ENCODE measurements at places on chromosomes 7 and 10.

GRCh38 chr7:41943094-41943577 is 240.2 kb upstream of the INHBA start:
- peak; percentile 64 for DNase-seq

- no peak for DNase-seq
These were observed 767 bp upstream of the CYP26A1 start for GRCh38 chr10:93072713-93073538.

DNA sequence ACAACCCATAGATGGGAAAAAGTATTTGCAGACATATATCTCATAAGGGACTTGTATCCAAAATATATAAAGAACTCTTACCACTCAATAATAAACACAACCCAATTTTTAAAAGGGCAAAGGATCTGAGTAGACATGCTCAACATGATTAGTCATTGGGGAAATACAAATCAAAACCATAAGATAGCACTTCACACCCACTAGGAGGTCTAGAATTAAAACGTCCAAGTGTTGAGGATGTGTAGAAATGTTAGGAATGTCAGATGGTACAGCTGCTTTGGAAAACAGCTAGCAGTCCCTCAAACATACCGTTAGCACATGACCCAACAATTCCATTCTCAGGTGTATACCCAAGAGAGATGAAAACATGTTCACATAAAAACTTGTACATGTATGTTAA is 8.3 kb downstream of the PSTK start:
- no peak for DNase-seq

DNA sequence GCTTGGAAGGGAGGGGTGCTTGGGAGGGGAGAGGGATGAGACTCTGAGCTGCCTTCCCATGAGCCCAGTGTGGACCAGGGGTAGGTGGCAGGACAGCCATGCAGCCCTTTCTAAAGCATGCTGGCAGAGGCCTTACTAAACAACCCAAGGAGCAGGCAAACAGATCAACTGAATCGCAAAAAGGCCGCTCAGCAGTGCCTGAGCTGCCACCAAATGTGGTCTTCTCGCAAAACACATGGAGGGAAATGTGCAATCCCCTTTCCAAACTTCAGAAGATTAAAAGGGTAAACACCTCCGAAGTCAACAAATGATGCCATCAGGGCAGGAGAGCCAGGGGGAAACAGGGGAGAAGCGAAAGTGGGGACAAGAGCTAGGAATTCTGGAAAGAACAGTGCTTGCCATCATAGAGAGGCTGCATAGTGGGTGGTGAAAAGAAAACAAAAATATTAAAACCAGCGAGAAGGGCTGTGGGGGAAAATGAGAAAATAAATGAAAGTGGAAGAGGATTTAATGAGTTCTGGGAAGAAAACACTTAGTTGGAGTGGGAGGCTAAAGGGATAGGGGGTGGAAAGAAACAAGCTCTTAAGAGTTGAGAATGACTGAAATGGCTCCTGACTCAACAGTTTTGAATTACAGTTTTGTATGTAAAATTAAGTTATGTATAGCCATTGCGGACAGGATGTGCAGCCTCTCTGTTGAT is 62.2 kb upstream of the ZNF32 start:
- no peak for DNase-seq

DNA sequence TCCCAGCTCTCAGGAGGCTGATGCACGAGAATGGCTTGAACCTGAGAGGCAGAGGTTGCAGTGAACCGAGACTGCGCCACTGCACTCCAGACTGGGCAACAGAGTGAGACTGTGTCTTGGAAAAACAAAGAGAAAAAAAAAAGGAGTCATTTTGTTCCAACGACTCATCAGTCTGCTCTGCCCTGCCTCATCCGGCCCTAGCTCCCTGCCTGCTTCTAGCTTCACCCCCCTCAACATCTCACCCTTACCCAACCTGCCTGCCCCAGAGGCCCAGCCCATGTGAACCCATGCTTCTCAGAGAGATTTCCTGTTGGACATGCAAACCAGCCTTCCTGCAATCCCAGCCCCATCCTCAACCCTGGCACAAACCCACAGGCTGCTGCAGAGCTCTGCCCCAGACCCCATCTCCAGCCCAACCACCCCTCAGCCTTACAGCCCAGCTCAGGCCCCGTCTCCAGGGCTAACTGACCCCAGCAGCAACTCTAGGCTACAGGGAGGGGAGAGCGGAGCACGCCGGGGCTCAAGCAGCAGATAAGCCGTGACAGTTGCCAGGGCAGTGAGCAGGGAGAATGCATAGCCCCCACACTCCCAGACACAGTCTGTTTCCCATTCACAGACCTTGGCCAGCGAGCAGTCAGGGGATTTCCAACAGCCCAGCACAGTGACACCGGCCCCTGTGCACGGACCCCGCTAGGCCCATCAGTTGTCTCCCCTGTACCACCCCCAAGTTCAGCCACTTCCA is 86.0 kb upstream of the KCTD7 start:
- DNase-seq = no peak

DNA sequence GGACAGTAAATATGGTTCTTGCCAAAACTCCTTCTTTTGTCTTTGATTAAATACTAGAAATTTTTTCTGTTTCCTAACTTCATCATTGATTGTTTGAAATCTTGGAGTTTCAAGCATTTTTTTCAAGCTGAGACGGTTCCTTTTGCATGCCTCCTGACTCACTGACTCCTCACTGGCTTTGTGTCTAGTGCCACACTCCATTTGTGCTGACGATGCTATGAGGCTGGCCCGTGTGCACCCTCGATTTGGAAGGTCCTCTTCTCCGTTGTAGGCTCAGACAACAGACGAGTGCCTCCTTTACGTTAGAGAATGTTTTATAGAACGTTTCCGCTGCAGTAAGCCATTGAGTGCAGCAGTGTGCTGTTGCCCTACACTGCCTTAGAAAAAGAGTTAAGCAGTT is 10.8 kb upstream of the CSGALNACT2 start:
- DNase-seq = no peak

DNA sequence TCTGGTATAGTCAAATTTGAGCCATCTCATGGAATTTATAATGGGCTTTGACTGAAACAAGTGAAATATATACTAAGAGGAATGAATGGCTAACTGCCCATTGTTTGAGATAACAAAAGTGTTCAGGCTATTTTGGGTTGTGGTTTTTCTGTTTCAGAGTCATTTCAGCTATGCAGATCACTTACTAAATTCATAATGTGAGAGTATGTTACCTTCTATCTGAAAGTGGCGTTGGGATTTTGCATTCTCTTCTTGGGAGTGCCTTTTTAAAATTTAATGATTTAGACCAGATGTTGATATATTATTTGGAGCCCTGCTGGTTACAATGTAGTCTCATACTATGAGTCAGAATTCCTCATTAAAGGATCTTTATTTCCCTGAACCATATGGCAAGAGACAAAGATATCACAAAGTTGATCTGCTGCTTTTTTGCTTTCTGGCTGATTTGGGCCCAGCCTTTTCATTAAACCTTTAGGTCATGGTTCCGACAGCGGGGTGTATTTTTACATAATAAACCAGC is 10.4 kb downstream of the VCL start:
- no peak for DNase-seq

DNA sequence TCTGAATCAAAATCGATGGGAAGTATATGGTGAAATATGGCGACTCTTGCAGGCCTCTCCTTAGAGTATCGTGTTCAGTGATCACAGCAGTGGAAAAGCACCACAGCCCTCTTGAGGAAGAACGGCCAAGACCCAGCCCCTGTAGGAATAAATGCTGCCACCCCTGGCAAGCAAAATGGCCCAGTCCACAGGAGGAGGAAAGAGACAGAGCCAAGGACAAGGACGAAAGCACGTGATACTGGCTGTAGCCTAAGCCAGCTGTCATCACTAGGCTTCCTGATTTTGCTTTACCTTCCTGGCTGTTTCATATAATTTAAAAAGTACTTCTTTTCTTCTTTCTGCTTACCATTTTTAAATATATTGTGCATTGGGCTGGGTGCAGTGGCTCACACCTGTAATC is 395.0 kb upstream of the SHH start:
- DNase-seq = no peak

GRCh38 chr7:36967387-36967786 is 243.1 kb upstream of the AOAH start:
- peak; percentile 20 for DNase-seq

DNA sequence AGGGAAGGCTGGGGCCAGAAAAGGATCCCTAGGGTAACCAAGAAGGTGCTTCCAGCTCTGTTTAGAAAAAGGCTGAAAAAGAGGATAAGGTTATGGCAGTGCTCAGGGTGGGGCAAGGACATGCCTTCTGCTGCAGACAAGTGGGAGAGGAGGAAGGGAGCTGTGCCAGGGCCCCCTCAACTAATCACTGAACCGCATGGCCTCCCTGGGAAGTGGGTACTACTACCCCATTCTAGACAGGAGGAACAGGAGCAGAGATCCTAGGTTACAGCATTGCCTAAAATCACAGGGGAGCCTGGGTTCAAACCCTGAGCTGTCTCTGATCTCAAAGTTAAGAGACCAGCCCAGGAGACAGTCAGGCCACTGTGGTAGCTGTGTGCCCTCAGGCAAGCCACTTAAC is 149.7 kb downstream of the GRID1 start:
- no peak for DNase-seq

GRCh38 chr10:3530346-3530745 is 254.7 kb downstream of the KLF6 start:
- DNase-seq = no peak

- no peak for DNase-seq
These were observed 51.2 kb downstream of the SP8 start for GRCh38 chr7:20735346-20736065.

DNA sequence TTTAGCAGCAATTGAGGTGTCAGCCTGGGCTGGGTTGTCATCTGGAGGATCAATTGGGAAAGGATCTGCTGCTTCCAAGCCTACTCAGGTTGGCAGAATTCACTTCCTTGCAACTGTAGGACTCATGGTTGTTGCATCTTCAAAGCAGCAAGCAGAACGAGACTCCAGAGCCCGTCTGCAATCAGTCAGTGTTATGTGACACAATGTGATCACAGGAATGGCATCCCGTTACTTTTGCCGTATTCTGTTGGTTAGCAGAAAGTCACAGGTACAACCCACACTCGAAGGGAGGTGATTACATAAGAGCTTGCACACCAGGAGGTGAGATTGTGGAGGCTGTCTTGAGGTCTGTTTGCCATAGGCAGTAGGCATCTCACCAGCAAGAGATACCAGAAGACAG is 15.4 kb upstream of the LYZL1 start:
- DNase-seq = no peak

GRCh38 chr7:91005841-91006240 is 258.4 kb upstream of the FZD1 start:
- DNase-seq = peak; percentile 25

DNA sequence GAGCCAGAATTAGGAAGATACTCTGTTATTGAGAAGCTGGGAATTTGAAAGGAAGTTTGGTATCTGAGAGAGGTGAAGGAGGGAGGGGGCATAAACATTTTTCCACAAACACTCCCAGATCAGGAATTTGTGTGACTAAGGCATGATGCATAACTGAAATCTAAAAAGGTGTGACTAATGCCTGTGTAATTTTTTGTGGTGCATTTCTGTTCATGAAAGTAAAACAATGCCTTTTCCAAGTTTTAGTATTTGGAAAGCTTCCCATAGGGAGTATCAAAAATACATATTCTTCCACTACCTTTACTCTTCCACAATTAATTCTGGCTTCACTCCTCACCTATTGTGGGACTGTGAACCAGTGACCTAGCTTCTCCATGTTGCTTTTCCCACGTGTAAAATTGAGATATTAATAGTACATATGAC is 56.4 kb upstream of the CAV2 start:
- no peak for DNase-seq

DNA sequence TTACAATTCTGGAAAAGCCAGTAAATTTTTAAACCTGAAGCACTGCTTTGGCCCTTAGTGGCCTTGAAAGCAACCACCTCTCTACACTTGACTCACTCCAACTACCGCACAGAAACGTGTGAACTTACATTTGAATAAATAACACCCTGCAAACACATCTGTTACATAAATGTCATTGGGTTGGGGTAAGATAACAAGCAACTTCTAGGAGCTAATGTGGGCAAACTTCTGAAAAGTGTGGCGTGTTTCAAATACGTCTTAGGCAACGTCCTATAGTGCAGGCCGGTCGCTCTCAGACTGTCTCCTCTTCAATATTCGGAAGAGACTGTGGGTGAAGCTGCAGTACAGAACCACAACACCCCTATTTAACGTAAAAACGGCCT is 474 bp downstream of the ORC5 start:
- DNase-seq = no peak

DNA sequence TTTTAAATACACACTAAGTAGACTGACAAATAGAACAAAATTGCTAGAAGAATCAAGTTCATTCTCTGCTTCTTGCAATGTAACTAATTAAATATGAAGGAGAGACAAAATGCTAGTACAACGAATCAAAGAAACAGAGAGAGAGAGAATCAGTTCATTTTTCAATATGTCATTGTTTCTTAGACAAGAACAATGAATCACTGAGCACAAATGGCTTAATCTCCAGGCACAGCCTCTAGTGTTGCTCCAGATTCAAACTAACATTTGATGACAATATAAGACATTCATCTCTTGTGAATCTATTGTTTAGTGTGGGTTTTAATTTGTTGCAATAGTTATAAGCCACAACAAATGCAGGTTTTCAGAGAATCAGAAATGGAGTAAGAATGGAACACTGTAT is 357.4 kb upstream of the TMEM229A start:
- DNase-seq = no peak

DNA sequence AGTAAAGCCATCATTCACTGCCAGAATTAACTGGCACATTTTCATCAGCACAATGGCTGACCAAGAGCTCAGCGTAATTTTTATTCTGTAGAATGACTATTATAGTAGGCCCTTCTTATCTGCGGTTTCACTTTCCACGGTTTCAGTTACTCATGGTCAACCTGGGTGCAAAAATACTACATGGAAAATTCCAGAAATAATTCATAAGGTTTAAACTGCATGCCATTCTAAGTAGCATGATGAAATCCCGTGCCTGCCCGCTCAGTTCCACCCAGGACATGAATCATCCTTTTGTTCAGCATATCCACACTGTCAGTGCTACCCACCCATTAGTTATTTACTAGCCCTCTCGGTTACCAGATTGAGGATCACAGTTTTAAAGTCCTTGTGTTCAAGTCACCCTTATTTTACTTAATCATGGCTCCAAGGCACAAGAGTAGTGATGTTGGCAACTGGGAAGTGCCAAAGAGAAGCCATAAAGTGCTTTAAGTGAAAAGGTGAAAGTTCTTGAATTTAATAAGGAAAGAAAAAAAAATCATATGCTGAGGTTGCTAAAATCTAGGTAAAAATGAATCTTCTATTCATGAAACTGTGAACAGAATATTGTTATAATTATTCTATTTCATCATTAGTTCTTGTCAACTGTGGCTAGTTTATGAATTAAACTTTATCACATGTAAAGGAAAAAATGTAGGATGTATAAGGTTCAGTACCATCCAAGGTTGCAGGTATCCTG is 204.9 kb downstream of the DOCK4 start:
- DNase-seq = no peak

- no peak for DNase-seq
These were observed 43.9 kb upstream of the PDCD4 start for GRCh38 chr10:110827875-110828274.

DNA sequence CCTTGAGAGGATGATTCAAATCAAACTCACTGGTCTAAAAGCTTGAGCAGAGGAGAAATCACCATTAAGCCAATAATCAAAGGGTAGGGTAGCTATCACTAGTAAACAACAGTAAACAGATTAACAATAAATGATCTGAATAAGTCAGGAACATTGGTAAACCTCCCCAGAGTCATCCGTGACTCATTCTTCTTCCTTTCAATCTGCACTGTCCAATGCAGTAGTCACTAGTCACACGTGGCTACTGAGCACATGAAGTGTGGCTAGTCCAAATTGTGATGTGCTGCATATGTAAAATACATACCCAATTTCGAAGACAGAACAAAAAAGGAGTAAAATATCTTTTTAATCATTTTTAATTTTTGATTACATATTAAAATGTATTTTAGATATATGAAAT is 64.0 kb downstream of the ERCC6 start:
- DNase-seq = no peak
